ENCODE measurements at places on chromosomes 7 and 10. TPM values are rescaled to one million over a fixed set of nuclear protein-coding genes. Genes with fewer than 3 reads are reported as not detected.

GDI2 gene
- 269 TPM for polyA plus RNA-seq

FGFBP3 gene
- polyA plus RNA-seq: 65.7 TPM

COBL gene
- 16.1 TPM for polyA plus RNA-seq

VOPP1 gene
- 28.2 TPM for polyA plus RNA-seq

AZGP1 gene
- not detected for polyA plus RNA-seq

COX15 gene
- 15.7 TPM for polyA plus RNA-seq

SERPINE1 gene
- polyA plus RNA-seq: 1.2 TPM

GPR15LG gene
- polyA plus RNA-seq: not detected

PPP1R3A gene
- polyA plus RNA-seq: not detected

ACSL5 gene
- 0.09 TPM for polyA plus RNA-seq

GPR37 gene
- 3.7 TPM for polyA plus RNA-seq

CALHM1 gene
- polyA plus RNA-seq: 0.11 TPM

TSPAN13 gene
- polyA plus RNA-seq: 42.5 TPM

NEUROD6 gene
- polyA plus RNA-seq: not detected

AKAP9 gene
- polyA plus RNA-seq: 51.9 TPM

PIK3CG gene
- polyA plus RNA-seq: not detected

DEPP1 gene
- polyA plus RNA-seq: 0.37 TPM

ZP3 gene
- polyA plus RNA-seq: 15.2 TPM

APBB1IP gene
- 0.07 TPM for polyA plus RNA-seq

KCP gene
- 1.1 TPM for polyA plus RNA-seq

CALCR gene
- 0.59 TPM for polyA plus RNA-seq

CNPY1 gene
- not detected for polyA plus RNA-seq

OR2A1 gene
- polyA plus RNA-seq: 1.6 TPM

CPEB3 gene
- 0.82 TPM for polyA plus RNA-seq

FAM25C gene
- polyA plus RNA-seq: not detected

CDH23 gene
- 0.95 TPM for polyA plus RNA-seq

WNT8B gene
- 0.26 TPM for polyA plus RNA-seq

KLLN gene
- 0.35 TPM for polyA plus RNA-seq

ADARB2 gene
- polyA plus RNA-seq: 1.7 TPM

NHLRC2 gene
- 15.5 TPM for polyA plus RNA-seq

TMEM140 gene
- polyA plus RNA-seq: 1.3 TPM

CD36 gene
- polyA plus RNA-seq: 0.40 TPM

CFTR gene
- 0.24 TPM for polyA plus RNA-seq

ASIC3 gene
- 0.87 TPM for polyA plus RNA-seq
